Neural progenitor cell (in vitro differentiated cells): ENCODE measurements at places on chromosomes 16 and 17. TPM values are rescaled to one million over a fixed set of nuclear protein-coding genes. Genes with fewer than 3 reads are reported as not detected.

Gene FAM222B
- total RNA-seq, result 7.1 and 17.7 TPM in 2 replicates

Gene PRKCB
- 5.0 and 9.5 TPM in 2 replicates for total RNA-seq

Gene GAS7
- 2.9 and 3.9 TPM in 2 replicates for total RNA-seq

Gene TBC1D3K
- total RNA-seq, result not detected in 2 replicates

Gene KCNG4
- not detected in 2 replicates for total RNA-seq

Gene ITGAD
- not detected in 2 replicates for total RNA-seq

Gene KRTAP4-3
- not detected in 2 replicates for total RNA-seq

Gene KRTAP2-2
- total RNA-seq, result not detected in 2 replicates

Gene PIPOX
- 3.7 and 8.8 TPM in 2 replicates for total RNA-seq

Gene HS3ST6
- total RNA-seq, result 1.1 TPM in 1 of 2 replicates, not detected in the other

Gene HBQ1
- 3.8 TPM in 1 of 2 replicates, not detected in the other for total RNA-seq

Gene CSH2
- total RNA-seq, result not detected in 2 replicates

Gene RCVRN
- total RNA-seq, result not detected in 2 replicates

Gene KLHDC4
- 19.2 and 30.5 TPM in 2 replicates for total RNA-seq

Gene NOG
- total RNA-seq, result 0.34 and 2.4 TPM in 2 replicates

Gene C16orf89
- 0.37 and 1.0 TPM in 2 replicates for total RNA-seq

Gene OTOP2
- not detected in 2 replicates for total RNA-seq

Gene SLC16A6
- total RNA-seq, result 0.09 and 0.19 TPM in 2 replicates

Gene OXLD1
- total RNA-seq, result 11.9 and 51.4 TPM in 2 replicates

Gene KRT33A
- total RNA-seq, result not detected in 2 replicates

Gene MYO15A
- 1.2 and 5.4 TPM in 2 replicates for total RNA-seq

Gene ADAD2
- not detected in 2 replicates for total RNA-seq

Gene NAGS
- 1.8 and 2.2 TPM in 2 replicates for total RNA-seq

Gene TBX6
- total RNA-seq, result 0.39 and 2.8 TPM in 2 replicates

Gene KRTAP17-1
- not detected in 2 replicates for total RNA-seq

Gene ETV4
- total RNA-seq, result 1.1 and 5.9 TPM in 2 replicates

Gene SOX15
- 0.51 and 7.6 TPM in 2 replicates for total RNA-seq

Gene EVI2A
- not detected in 2 replicates for total RNA-seq

Gene GNG13
- not detected in 2 replicates for total RNA-seq

Gene KRT25
- total RNA-seq, result not detected in 2 replicates

Gene CCL7
- total RNA-seq, result not detected in 2 replicates

Gene SOCS7
- total RNA-seq, result 17.8 and 27.0 TPM in 2 replicates

Gene SLC2A4
- total RNA-seq, result 1.7 and 7.3 TPM in 2 replicates

Gene TMEM132E
- total RNA-seq, result 0.21 and 0.43 TPM in 2 replicates

Gene WNT9B
- total RNA-seq, result 0.12 TPM in 1 of 2 replicates, not detected in the other
